ENCODE measurements at places on chromosomes 5 and 9.

- no peak for DNase-seq
Measured at GRCh38 chr5:52674815-52675545, 112.7 kb upstream of the ITGA1 start.

DNA sequence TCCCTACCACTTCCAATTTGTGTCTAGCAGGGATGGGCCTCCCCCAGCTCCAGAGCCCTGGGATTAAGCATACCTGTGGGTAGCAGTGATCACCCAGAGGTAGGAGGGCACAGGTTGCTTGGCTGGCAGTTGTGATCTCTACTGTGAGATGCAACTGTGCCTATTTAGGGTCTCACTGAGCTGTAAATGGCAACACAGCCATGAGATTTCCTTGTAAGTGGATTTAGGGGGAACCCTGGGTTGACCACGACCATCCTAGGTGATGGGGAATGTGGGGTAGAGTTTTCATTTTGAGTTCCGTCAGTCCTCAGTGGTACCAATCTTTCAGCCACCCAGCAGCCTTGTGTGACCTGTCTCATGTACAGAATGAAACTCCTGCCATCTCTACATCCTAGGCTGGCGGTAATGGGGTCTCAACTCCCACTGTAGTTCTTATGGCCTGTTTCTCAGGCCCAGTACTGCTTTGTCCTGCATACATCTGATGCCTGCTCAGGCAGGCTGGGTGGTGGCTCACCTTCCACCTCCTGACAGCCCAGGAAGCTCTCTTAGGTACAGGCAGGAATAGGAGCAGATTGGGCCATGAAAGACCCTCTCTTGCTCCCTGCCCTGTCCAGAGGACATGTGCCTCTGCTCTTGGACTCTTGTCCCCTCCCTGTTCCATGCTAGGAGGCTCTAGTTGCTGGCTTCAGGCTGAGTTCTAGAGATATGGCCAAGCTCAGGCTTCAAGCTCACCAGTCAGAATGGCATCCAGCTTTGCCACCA, 8.1 kb downstream of the HNRNPAB start:
- DNase-seq: no peak

DNA sequence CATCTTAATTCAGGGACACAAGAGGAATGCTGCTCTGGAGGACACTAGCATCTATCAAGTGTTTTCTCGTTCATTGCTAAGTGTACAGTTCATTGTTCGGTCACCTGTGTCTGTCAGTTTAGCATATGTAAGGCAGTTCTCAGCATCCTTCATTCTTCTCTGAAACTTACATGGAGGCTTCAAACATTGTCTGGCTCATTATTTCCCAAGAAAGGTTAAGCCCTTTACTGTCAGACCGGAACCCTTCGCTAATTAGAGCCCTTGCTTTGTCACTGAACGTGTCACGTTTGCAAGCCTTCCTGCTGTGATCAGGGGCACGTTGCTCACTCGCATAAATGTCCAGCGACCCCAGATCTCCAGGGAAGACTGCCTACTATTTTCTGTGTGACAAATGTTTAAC, 62.3 kb upstream of the RIOK2 start:
- DNase-seq: no peak

GRCh38 chr9:93967020-93967803, 12.1 kb upstream of the BARX1 start:
- no peak for DNase-seq

DNA sequence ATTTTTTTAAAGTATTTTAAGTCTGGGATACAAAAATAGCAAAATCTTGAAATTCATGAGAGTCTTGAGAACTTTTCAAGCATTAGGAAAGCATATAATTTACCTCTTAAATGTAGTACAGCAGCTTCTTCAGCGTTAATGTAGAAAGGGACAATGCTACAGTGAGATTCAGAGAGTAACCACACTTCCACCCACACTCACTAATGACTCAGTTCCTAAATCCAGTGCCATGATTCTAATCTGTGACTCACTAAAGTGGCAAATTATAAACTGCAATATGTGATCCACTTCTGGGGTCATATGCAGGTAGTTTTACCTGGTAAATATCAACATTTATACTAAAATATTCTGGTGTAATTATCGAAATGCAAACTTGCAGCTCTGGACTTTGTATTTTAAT, 434.5 kb upstream of the TUSC1 start:
- no peak for DNase-seq

GRCh38 chr9:130295945-130296782, 30.6 kb downstream of the HMCN2 start:
- no peak for DNase-seq

- no peak for DNase-seq
Measured at GRCh38 chr9:134406366-134407120, 80.3 kb downstream of the RXRA start.

GRCh38 chr5:84231433-84231832, 153.2 kb downstream of the EDIL3 start:
- no peak for DNase-seq

DNA sequence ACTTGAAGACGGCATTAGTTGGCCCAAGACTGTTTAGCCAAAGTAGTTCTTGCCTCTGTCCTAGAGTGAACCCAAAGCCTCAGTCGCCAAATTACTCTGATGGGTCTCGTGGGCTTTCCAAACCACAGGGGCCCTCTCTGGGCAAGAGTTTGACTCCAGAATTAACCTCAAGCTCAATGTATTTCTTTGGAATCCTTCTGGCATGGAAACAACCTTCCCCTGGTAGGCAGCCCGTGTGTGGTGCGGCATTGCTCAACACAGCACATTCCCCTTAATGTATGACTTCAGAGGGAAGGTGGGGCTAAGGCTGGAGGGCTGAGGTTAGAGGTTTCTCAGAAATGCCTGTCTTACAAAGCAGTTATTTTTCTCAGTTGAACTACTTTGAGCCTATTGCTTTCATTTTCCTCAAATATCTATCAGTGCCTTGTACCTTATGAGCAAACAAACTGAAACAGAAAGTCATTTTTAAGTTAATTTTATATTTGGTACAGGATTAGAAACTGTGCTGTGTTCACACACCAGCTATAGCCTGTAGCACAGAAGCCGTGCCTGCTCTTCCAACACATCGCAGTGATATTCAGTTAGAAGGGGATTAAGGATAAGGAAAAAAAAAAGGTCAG, 123.9 kb upstream of the HAPLN1 start:
- no peak for DNase-seq

DNA sequence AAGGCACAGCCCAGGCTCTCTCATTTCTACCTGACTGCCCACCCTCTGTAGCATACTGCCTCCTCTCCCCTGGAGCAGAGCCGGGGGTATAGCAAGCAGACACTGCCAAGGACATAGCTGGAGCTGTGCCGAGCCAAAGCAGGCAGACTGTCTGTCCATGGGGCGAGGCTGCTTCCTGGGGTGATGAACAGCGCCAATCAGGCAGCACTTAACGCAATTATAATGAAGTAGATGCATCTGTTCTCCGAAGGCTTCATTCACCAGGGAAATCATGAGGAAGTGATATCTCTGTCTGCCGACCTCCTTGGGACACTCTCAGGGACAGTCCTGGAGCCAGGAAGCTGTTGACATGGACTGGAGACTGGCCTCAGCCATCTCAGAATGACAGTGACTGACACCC, 230.7 kb downstream of the ASTN2 start:
- no peak for DNase-seq

DNA sequence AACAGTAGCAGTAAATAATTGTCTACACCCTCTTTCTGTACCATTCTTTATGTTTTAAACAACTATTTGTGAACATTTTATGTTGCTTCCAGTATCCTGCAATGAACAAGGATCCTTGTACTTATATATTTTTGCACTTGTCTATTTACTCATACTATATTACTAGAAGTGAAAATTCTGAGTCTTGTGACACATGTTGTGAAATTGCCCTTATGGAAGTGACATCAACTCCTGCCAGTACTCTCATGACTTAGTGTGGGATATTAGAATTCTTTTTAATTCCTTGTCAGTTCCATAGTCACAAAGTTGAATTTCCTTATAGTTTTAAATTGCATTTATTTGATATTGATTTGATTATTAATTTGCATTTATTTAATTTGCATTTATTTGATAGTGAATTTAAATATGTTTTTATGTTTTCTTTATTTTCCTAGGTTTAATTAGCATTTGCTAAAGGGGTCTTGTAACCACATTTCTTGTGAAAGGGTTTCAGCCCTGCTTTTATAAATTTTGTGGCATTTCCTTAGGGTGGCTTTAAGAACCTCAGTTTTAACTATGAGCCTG, 27.7 kb downstream of the PARP8 start:
- no peak for DNase-seq

GRCh38 chr5:40736103-40736875, 19.5 kb downstream of the TTC33 start:
- DNase-seq: no peak

DNA sequence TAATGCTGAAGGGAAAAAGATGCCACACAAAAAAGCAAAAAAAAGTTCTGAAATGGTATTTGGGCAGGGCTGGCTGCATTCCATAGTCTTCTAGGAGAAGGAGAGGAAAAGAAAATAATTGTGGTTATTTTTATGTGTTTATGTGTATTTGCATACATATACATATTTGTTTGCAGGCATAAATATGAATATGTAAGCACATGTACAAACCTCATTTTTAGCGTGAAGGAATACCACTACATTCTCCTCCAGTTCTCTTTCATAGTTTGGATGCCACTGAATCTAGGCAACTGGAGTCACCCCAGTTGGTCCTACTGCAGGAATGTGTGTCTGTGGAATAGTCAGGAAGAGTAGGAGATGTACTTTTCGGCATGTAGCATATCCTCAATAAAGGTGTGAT, 181.1 kb downstream of the YTHDC2 start:
- DNase-seq: no peak

DNA sequence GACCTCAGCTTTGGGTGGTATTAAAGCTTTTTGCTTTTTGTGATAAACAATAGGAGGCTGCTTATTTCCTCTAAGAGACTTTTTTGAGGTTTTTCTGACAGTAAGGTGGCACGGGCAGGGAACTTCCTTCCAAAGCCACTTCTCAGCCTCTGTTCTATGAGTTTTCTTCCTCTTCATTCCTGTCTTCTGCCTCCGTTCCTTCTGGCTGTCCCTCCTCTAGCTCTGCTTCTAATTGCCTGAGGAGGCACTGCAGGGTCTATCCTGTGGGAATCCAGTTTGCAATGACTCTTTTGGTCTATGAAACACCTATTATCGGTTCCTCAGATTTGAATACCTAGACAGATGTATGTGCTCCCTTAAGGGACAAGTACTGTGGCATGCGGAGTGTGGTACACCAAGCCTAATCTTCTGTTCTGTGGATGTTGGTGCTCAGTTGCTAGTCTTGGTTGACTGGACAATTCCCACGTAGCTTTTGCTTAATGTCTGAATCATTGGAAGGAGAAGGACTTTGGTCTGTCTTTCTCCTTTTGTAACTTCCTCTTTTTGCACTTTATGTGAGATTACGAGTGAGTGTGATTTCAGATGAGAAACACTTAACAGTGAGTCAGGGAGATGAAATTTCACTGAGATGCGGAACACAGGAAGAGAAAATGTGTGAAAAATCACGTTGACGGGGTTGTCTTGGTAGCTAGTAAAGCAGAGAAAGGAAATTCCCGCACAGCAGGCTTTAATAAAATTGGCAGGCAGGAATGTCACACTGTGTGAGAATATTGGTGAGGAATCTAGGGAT, 305.2 kb downstream of the EFNA5 start:
- DNase-seq: no peak

- DNase-seq: no peak
Measured at GRCh38 chr5:159844267-159845121, 71.8 kb upstream of the ADRA1B start.

Measured in stimulated activated CD4-positive, alpha-beta T cell treated with anti-CD3 and anti-CD28 coated beads, TNF-alpha, amount 100 ng/mL, for 24 hours (primary cell).